ENCODE measurements at places on chromosomes 3 and 15.

DNA sequence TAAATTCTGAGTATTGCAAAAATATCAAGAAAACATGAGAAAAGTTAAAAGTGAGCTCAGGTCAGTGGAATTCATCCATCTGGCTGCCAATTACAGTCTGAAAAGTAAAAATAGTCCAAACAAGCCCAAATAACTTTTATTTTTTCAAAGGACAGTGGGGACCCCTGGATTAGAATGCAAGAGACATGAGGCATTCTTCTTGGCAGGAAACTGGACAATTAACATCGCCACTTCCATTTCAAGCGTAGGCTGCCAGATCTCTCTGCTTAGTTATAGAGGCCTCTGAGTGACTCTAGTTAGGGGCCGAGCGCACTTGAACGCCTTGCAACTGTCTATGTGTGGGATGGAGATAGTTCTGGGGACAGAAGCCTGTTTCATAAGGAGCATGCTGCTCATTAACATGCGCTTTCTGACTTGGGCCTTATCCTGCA is 189.1 kb downstream of the GHSR start:
- DNase-seq: no peak

DNA sequence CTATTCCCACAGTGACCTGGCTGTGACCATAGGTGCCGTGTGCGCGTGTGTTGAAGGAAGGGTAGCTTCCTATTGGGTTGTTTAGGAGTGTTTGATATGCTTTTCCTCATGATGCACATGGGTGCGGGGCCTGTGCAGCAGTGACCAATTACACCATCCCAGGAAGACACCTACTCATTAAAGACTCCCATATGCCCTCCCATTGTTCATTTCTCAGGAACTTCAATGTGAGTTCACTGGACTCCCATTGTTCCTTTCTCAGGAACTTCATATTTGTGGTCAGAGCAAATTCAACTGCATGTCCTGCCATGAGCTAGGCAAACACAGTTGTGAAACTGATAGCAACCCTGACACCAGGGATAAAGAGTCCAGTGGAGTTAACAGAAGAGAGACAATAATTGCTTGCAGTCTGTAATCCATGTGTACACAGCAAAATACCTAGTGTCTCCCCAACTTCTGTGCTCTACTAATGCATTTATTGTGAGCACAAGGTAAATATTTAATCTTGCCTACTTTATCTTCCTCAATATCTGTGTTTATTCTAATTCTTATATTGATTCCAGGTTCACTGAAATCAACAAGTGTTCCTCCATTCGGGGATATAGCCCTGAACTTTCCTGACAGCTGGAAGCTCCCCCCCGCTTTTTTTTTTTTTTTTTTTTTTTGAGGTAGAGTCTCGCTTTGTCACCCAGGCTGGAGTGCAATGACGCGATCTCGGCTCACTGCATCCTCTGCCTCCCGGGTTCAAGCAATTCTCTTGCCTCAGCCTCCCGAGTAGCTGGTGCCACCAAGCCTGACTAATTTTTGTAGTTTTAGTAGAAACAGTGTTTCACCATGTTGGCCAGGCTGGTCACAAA is 57.5 kb upstream of the GCNT3 start:
- no peak for DNase-seq

GRCh38 chr15:82969353-82969752 is 16.7 kb upstream of the RAMAC start:
- DNase-seq: no peak

- no peak for DNase-seq
These were observed 6.4 kb upstream of the ISL2 start for GRCh38 chr15:76330080-76330680.

DNA sequence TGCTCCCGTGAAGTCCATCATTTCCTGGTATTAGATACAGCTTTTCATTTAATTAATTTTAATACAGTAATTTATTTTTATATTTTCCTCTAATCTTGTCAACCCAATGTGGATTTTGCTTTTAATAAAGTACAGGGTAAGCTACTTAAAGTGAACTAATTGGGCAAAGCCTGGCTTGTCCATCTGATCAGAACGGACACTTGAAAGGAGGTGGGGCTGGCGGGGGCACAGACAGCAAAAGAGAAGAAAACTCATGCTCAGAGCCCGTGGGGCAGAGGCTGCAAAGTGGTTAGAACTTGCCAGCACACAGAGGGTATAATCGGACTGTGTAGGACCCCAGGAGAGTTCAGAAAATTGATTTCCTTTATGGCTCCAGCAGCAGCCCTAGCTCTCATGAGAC is 443.1 kb upstream of the MDFIC2 start:
- DNase-seq: no peak

DNA sequence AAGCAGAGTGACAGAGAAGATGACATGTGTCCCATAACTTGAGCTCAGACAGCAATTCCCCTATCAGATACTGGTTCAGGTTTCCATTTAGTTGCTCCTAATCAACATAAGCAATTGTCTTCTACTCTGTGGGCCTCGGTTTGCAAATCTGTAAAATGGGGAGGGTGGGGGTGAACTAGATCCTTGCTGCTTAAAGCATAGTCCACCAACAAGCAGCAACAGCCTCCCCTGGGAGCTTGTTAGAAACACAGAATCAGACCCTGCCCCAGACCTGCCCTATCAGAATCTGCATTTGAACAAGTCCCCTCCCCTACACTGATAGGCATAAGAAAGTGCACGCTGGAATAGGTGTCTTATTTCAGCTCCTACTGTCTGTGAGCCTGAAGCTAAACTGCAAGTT is 87.8 kb downstream of the CEMIP start:
- DNase-seq: no peak

DNA sequence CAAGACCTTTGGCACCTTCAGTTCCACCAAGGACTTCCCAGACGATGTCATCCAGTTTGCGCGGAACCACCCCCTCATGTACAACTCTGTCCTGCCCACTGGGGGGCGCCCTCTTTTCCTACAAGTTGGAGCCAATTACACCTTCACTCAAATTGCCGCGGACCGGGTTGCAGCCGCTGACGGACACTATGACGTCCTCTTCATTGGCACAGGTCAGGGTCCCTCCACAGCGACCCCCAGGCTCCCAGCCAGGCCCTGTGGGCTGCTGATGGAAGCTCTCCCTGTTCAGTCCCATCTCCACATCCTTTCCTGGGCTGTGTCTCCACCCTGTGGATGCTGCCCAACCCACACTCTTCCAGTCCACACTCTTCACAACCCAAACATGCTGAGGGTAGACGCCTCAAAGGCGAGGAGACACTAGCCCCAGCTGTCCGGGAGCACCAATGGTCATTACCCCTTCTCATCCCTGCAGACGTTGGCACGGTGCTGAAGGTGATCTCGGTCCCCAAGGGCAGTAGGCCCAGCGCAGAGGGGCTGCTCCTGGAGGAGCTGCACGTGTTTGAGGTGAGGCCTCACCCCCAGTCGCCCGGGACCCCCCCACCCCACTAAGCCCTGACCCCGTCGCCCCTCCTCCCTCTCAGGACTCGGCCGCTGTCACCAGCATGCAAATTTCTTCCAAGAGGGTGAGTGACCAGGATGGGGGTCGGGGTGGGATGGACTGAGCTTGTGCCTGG is 4.3 kb upstream of the LSMEM2 start:
- DNase-seq: peak; percentile 27

- DNase-seq: no peak
These were observed 45.8 kb upstream of the FOXB1 start for GRCh38 chr15:59958288-59958687.

- DNase-seq: no peak
These were observed 22.9 kb upstream of the ZBED2 start for GRCh38 chr3:111617912-111618601.

DNA sequence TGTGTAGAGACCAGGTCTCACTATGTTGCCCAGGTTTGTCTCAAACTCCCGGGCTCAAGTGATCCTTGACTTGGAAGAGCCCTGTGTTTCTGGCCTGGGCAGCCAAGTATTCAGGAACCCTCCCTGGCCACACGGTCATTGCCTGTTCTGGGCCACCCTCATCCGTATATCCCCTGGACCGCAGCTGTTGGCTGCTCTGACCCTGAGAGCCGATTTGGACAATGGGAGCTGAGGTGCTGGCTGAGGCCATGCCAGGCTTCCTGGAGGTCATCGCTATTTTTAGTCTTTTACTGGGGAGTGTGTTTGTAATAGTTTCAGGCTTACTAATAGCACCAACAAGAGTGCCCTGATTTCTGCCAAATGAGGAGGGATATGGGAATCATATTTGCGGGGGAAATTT is 60.7 kb downstream of the ADAMTS7 start:
- DNase-seq: no peak

DNA sequence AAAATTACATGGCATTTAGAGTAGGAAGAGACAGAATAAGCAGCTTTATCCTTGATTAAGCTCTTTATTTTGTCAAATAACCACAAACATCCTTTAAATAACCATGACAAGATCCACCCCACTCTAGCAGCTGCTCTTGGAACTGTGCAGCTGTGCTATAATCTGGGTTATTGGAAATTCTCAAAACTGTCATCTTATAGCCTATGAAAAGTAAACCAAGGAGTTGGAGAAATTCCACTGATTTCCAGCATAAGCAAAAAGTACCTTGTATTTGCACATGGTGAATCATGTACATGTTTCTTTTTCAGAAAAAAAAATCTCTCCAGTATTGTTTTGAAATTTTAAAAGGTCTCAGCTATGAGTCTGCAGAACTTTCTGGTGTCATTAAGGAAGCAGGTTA is 88.8 kb upstream of the ABI3BP start:
- DNase-seq: no peak

- DNase-seq: no peak
These were observed 60.0 kb upstream of the NMNAT3 start for GRCh38 chr3:139737682-139738361.

GRCh38 chr3:129703913-129704312 is 97.4 kb upstream of the PLXND1 start:
- DNase-seq: no peak

DNA sequence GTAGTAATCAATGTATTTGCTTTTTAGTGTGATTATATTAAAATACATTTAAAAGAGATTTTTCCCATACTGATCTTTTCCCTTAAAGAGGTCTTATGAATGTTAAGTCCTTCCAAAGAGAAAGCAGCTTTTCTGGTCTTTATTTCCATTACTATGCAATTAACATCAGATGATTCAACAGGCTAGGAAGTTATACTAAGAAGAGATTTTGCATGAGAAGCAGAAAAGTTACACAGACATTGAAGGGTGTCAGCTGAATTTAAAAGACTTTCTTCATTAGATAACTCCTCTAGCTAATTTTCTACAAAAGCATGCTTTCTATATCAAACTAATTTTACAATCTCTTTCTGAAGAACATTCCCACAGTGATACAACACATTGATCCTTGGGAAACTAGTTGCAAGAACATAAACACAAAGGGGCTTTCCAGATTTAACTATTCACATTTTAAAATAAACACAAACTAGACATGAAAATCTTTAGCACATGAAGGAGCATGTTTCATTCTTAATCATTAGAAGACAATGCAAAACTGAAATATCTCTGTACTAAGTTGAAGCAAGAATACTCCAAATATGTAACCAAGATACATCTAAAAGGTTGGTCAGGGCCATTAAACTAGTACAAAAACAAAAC is 965.8 kb downstream of the ROBO1 start:
- DNase-seq: no peak

DNA sequence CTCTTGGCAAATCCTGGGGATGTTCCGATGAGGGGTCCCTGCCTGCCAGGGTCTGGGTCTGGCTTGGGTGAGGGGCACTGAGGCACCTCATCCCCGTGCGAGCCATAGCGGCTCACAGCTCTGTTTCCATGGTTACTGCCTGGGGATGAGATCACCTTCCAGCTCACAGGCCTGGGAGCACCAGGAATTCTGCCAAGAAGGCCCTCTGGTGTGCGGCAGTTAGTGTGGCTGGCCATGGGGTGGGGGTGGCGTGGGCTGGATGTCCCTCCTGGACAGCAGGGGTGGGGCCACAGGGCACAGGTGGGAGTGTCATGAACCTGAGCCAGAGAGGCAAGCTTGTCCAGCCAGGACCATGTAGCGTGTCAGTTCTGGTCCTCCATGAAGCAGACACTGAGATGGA is 22.1 kb upstream of the PRR23E start:
- DNase-seq: no peak

- no peak for DNase-seq
These were observed at the start of gene STRA6 for GRCh38 chr15:74202452-74203401. Gene STRA6 (minus strand): TSS chr15:74202787. CDS start chr15:74202267, 520 bp downstream.

GRCh38 chr3:140906785-140907184 is 34.9 kb upstream of the SLC25A36 start:
- DNase-seq: no peak

DNA sequence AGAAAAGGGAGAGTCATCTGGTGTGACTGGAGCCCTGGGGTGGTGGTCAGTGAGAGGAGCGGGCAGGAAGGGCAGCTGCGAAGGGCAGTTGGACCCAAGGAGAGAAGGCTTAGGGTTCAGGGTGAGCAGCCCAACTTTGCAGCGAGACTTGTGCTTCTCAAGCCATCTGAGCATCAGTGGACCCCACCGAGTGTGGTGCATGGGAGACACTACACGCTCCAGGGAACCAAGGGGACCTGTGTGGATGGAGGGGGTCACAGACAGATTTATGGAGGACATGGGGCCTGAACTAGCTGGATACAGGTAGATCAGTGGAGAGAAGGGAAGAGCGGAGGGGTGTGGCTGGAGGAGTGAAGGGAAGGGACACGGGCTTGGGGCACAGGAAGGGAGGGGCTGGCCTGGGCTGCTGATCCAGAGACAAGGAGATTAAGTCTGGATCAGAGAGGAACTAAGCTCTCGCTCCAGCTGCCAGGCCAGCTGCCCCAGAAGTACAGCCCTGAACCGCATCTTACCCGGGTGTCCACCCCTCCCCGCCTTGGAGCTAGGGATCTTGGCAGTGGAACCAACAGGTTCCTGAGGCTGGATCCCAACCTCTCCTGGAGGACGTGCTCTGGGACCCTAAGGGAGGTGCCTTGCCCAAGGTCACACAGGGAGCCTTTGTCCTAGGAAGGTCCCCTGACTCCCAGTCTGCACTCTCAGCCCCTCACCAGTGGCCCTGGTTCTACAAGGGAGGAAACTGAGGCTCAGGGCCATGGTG is 120.5 kb downstream of the CORO2B start:
- no peak for DNase-seq

GRCh38 chr15:31485431-31485830 is 158.8 kb downstream of the KLF13 start:
- DNase-seq: no peak

GRCh38 chr3:97187771-97188170 is 373.4 kb downstream of the EPHA6 start:
- no peak for DNase-seq

GRCh38 chr15:60798821-60799220 is 319.9 kb upstream of the ICE2 start:
- no peak for DNase-seq

- no peak for DNase-seq
These were observed 375.4 kb upstream of the PROK2 start for GRCh38 chr3:72160351-72160750.

- DNase-seq: no peak
These were observed 20.8 kb downstream of the NFKBIZ start for GRCh38 chr3:101870138-101870537.

Data from stimulated activated CD8-positive, alpha-beta memory T cell treated with anti-CD3 and anti-CD28 coated beads, Interleukin-4, amount 100 ng/mL, for 1 hour (primary cell).